Stimulated activated CD4-positive, alpha-beta T cell treated with anti-CD3 and anti-CD28 coated beads, TNF-alpha, amount 100 ng/mL, for 4 hours (primary cell): ENCODE measurements at places on chromosomes 3 and 15.

DNA sequence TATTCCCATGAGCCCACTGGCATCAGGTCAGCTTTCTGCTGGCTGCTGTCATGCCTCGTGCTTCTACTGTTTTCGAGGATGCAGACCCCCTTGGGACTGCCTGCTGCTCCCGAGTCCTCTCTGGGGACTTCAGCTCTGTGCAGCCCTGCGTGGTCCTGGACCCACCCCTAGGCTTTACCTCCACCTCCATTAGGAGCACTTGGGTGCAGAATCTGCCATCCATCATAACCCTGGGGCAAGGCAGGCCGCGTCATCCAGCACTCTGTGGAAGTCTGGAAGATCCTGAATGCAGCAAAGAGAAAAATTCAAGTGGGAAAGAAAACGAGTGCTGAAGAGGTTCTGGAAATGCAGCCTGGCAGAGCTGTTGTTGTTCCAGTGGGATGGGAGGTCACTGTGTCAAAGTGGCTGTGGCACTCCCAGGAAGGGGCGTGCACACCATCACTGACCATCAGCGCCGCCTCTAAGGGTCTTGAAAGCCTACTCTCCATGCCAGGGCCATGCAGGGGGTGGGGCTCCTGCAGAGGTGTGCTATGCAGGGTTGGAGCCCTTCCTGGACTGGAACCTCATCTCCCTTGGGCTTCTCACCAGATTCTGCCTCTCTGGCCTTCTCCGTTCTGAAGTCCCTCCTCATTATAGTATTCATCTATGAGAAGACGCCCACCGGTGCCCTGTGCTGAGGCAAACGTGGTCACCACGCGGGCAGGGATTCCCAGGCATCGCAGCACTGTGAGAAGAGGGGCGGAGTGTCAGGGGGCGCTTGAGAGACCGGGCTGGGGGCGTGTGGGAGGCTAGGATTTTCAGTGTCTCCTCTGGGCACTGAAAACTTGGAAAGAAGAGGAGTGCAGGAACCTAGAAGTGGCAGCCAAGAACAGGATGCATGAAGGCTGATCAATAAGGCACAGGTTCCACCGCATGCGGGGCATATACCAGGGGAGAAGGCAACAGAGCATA, 12.5 kb downstream of the EPB42 start:
- no peak for DNase-seq

GRCh38 chr3:106485217-106485616, 616.4 kb upstream of the CBLB start:
- DNase-seq = no peak

- no peak for DNase-seq
Measured at GRCh38 chr3:36697229-36698001, 66.9 kb downstream of the DCLK3 start.

- DNase-seq = no peak
Measured at GRCh38 chr15:22958487-22959280, 21.5 kb downstream of the CYFIP1 start.

- DNase-seq = no peak
Measured at GRCh38 chr3:53844262-53845102, 1.7 kb downstream of the CHDH start.

- no peak for DNase-seq
Measured at GRCh38 chr3:125200731-125201139, 11.8 kb downstream of the SLC12A8 start.

GRCh38 chr3:124513610-124513997, 216.6 kb upstream of the UMPS start:
- no peak for DNase-seq

DNA sequence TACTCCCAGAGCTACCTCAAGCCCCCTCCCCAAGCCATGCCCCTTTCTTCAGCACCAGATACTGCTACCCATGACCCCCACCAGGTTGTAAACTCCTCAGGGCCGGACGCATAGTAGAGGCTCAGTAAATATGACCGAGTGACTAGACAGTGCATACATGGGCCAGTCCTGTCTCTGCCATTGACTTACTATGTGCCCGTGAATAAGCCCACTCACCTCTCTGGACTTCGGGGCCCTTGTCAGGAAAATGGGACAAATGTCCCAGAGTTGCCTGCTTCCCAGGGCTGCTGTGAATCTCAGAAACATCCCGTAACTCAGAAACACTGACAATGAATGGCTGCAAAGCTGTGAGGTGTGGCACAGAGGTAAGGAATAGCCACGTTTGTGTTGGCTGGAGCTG, 48.2 kb upstream of the FGD5 start:
- no peak for DNase-seq

DNA sequence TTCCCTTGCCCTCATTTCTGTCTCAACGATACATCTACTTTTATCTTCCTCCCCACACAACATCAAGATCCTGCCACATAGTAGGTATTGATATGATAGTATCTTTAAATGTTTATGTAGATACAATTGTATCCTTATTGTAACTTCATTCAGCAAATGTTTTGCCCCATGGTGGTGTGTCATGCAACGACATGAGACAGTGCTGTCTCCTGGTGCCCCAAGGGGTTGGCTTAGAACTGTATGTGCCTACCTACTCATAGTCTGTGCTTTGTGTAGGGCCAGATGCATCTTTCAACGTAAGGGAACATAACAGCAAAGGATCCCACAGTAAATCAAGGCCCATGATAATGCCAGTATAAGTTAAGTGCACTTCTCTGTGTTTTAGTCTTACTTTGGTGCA, 2.8 kb upstream of the CD47 start:
- no peak for DNase-seq

- no peak for DNase-seq
Measured at GRCh38 chr3:24763393-24763792, 268.7 kb upstream of the THRB start.

GRCh38 chr3:2023959-2024358, 74.7 kb upstream of the CNTN4 start:
- no peak for DNase-seq

DNA sequence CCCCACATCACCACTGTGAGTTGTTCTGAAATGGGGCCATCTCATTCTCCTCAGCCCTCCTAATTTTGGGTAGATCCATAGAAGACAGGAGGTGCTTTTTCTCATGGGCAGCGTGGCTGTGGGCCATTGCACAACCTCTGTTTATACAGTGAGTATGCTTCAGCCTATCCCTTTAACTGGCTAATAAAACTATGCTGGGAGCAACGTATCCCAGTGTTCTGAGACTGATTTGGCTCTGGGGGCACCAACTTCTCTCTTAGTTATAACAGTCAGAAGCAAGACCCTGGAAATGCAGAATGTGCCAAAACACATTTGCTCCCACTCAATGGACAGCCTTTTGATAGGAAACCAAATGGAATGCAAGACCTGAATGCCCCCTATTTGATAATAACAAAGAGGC, 97.1 kb upstream of the ICE2 start:
- DNase-seq = no peak

- no peak for DNase-seq
Measured at GRCh38 chr3:16090024-16090423, 84.5 kb upstream of the GALNT15 start.

DNA sequence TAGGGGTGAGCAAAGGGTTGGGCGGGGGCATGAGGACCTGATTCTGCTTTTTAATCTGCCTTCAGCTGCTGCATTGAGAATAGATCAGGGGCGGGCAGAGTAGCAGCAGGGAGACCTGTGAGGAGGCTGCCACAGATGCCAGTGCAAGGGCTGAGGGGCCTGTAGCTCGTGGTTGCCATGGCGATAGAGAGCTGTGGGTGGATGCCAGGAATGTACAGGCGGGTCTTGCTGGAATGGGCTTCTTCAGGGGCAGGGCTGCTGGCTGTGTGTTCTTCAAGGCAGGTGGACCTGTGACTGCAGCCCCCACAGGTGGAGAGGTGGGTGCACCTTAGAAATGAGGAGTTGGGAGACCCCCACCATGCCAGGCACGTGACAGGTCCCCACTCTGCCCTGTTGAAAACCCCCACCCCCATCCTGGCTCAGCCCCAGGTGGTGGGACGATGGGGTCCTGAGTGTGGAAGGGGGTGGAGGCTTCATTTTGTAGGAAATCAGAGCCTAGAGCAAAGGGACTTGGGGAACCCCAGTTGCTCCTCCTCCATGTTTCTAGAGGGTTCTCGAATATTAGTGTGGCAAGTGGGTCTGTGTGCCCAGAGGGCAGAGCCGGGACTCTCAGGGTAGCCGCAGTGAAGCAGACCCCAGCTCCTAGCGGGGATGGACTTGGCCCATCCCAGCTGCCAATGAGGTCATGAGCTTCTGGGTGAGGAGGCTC, 38.3 kb downstream of the SLC6A6 start:
- no peak for DNase-seq

DNA sequence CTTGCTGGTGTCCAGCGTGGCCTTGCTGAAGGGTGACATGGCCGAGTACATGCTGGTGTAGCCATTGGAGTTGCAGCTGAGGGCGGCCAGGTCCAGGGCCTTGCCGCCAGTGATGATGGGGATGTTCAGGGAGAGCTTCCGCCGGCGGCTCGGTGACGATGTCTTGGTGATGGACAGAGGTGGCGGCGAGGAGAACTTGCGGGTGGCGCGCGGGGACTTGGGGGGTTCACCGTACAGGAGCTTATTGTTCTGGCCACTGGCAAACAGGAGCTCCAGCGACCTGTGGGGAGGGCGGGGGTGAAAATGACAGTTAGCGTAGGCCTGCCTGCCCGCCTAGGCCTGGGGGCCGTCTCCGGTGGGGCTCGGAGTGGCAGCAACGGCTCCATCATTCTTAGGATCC, 59.0 kb upstream of the CTSH start:
- DNase-seq = no peak

- DNase-seq = no peak
Measured at GRCh38 chr3:182469086-182469485, 324.2 kb upstream of the ATP11B start.

DNA sequence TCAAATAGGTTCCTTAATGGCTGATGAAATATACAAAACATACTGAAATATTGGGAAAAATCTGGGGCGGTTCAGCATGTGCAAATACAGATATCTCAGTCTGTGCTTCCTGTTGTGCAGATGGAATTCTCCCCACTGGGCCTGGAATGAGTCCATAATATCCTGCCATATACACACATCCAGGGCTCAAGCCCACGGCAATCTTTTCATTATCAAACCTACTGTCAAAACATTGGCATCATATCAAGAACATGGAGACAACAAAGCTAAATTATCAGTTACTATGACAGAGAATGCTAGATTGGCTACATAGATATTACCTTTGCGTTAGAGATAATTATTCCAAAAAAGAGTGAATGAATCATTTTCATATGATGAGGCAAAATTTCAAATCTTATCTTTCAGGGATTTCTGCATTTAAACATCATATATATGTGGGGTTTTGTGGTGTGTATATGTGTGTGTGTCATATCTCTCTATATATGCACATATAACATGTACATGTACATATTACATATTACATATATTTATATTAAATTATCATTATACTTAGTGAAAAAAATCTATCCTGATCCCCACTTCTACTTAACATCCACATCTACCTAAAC, 713.3 kb downstream of the GBE1 start:
- no peak for DNase-seq

GRCh38 chr3:40873476-40873875, 325.8 kb upstream of the CTNNB1 start:
- no peak for DNase-seq

DNA sequence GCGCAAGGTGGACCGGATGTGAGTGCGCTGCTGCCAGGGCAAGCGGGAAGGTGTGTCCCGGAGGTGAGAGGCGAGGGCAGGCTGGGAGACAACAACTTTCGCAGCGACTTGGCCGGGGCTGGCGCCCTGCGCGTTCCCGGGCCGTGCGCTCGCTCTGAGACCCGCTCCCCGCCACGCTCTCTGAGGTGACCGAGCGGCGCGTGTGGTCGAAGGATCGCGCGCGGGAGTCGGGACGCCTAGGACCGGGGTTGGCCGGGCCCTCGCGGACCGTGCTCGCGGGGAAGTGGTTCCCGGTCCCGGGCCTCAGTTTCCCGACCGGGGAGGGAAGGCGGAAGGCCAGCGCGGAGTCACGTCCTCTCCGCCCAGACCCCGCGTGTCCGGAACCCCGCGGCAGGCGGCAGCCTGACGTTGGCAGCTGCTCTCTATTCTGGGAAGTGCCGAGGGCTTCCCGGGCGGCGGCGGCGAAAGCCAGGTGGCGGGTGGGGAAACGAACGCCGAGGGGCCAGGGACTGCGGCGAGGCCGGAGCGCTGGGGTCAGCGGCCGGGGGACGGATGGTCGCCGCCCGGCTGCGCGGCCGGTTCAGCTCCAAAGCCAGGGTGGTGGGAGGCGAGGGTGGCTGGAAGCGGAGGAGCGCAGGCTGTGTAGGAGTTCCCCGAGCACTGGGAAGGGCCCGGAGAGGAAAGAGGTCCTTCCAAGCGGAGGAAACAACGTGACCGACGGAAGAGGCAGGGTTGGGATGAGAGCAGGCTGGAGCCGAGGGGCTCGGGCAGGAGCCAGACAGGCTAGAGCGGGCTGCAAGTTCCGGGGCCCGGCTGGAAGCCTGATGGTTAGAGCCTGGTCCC, 1.0 kb upstream of the IGF2BP2 start:
- no peak for DNase-seq

- DNase-seq = no peak
Measured at GRCh38 chr15:91593067-91593466, 260.4 kb upstream of the SLCO3A1 start.

DNA sequence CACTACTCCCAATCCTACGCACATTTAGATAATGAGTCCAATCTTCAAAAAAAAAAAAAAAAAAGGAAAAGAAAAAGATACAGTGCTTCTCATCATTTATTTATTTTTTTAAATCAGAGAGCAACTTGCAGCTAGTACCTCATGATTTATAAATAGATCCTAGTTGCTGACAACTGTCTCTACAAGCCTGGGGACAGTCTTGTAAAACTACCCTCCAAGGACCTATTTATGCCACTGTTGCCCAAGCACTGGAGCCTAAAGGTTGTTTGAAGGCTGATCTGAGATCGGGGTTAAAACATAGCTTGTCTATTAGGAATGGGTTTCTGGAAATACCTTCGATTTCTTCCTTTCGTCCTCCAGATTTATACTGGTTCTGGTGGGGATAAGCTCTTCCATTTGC, 14.7 kb downstream of the GABRR3 start:
- no peak for DNase-seq

DNA sequence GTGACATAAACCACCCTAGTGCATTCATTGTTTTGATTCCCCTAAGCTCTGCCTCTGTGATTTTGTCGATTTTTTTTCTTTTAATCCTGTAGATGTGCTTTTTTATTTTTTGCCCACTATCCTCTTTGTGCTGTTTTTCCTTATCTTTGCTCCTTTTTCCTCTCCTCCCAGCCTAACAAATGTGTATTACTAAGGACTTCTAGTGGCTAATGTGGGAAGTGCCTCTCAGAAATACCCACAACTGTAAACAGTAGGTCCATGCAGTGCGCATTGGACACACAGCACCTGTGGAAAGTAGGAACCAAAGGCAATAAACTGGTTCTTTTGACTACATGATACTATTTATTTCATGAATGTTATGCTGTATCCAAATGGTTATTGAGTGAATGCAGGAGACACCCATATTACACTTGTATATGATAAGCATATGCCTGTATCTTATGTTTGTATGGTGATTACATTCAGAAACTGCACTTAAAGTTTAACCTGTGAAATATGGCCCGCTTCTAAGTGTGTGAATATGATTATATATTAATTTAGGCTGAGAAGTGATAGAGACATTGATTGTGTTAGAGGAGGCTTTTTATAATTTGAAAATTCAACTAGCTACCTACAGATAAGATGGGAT, 147.8 kb downstream of the PLCL2 start:
- DNase-seq = no peak

GRCh38 chr3:49456466-49456865, 13.6 kb upstream of the DAG1 start:
- DNase-seq = no peak
